Upper lobe of right lung (tissue), 1 donor: ENCODE measurements at places on chromosomes 1 and 21. TPM values are rescaled to one million over a fixed set of nuclear protein-coding genes. Genes with fewer than 3 reads are reported as not detected.

Gene SPATA46
- not detected for total RNA-seq

GRCh38 chr21:38486221-38486620 is 12.1 kb downstream of the ERG start:
- DNase-seq, result no peak

- DNase-seq, result no peak
Observed at GRCh38 chr21:39120876-39121599, 62.2 kb downstream of the PSMG1 start.

DNA sequence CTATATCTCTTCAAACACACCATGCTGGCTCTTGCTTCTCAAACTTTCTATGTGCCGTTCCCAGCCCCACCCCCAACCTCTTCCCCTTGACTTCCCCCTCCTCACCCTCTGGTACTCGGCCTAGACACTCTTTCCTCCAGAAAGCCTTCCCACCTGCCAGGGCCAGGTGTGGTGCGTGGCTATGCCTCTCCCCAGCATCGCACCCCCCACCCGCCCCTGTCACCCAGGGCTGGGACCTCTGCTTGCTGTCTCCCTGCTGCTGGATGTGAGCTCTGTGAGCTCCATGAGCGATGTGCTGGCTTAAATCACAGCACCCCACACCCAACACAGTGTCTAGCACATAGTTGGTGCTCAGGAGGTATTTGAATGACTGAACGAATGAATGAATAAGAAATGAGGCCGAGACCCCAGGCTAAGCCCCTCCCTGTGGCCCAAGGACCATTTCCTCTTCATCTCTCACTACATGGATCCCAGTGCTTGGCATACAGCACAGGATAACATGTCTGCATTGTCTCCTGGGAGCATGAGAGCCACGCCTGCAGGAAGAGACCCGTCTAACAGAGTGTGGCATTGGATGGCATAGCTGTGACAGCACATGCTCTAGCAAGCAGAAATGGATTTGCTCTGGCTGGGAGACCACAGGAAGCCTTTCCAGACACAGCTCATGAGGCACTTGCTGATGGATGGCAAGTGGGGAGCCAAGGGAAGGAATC is 19.7 kb downstream of the TNNT2 start:
- peak; percentile 44 for DNase-seq

DNA sequence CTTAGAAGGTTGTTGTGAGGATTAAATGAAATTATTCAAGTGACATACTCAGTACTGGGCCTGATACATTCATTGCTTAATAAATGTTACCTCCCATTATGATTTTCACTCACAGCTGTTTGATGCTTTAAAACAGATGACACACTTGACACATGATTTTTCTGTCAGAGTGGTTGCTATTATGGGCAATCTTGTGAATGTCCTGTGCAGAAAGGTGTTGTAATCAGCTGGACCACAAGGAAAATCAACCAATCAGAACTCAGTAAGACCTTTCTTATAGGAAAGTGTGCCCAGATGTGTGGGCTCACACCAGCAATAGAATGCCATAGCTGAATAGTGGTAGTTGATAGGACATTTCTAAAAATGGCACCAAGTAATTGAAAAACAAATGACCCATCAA is 23.5 kb downstream of the GJA5 start:
- no peak for DNase-seq

DNA sequence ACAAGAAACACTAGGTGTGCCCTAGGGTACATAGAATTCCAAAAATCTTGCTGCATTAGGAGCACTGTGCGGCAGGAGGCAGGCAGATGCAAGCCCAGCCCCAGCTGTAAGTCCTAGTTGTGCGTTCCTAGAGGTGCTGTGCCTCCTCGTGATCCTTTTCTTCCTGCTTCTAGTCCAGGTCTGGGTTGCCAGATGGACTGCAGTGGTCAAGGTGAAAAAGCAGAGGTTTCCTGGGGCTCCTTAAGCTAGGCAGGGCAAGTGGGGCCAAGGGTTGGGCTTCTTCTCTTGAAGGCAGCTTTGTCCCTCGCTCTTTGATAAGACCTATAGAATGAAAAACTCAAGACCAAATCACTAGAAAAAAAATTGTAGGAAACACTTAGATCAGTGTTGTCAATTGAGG is 21.6 kb upstream of the SLC45A3 start:
- DNase-seq, result no peak

Gene OR14I1
- not detected for total RNA-seq

Gene OR10Z1
- total RNA-seq, result not detected

- DNase-seq, result no peak
Observed at GRCh38 chr1:32924881-32925344, 23.7 kb upstream of the TMEM54 start.

- DNase-seq, result no peak
Observed at GRCh38 chr1:200292699-200293098, 117.1 kb downstream of the ZNF281 start.

DNA sequence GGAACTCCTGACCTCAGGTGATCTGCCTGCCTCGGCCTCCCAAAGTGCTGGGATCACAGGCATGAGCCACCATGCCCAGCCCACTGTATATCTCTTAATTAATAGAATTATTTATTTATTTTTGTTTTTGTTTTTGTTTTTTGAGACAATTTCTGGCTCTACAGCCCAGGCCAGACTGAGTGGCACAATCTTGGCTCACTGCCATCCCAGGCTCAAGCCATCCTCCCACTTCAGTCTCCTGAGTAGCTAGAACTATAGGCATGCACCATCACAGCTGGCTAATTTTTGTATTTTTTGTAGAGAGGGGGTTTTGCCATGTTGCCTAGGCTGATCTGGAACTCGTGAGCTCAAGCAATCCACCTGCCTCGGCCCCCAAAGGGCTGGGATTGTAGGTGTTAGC is 15.7 kb upstream of the WDTC1 start:
- no peak for DNase-seq
